RWPE1 (cell line): ENCODE measurements at places on chromosomes 3 and 15.
A peak's percentile ranks its signal among the peaks of the same experiment; 100 is the strongest.

DNA sequence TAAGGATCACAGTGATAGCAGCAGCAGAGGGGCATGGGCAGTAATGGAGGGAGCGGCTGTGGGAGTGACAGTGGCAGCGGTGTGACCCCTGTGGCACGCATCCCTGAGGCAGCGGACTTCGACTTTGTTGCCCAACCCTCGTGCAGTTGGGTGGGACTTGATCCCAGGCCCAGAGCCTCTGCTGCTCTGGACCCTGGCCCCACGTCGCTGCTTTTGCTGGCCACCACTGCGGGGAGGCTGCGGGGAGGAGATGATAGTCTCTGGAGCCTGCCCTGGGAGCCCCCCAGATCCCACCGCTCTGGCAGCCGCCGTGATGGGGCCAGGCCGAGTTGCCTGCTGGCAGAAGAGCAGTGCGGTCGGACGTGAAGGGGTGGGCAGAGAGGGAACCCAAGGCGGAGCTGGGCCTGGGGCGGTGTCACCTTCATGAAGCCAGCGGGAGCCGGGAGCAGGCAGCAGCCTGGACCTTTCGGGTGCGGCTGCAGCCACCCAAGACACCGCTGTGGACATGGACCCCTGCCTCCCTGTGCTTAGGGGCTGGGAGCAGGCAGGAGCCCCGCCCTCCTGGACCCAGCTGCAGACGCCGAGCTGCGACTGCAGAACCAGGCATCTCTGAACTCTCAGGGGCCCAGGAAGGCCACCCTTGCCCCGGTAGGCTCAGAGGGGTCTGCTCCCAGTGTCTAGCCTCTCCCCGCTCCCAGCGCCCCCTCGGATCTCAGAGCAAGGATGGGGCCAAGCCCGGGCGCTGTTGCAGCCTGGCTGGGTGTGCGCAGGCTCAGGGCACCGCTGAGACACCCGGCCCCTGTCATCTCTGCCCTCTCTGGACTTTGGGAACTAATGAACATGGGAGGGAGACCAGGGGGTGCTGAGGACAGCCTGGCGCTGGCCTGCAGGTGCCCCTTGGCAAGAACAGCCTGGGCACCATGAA lies 38.3 kb downstream of the COMMD2 start:
- no peak for DNase-seq

GRCh38 chr15:99343208-99343607 lies 91.9 kb downstream of the LRRC28 start:
- no peak for DNase-seq

- DNase-seq: peak; percentile 48
Observed at GRCh38 chr15:59369597-59369996, 3.1 kb downstream of the MYO1E start.

DNA sequence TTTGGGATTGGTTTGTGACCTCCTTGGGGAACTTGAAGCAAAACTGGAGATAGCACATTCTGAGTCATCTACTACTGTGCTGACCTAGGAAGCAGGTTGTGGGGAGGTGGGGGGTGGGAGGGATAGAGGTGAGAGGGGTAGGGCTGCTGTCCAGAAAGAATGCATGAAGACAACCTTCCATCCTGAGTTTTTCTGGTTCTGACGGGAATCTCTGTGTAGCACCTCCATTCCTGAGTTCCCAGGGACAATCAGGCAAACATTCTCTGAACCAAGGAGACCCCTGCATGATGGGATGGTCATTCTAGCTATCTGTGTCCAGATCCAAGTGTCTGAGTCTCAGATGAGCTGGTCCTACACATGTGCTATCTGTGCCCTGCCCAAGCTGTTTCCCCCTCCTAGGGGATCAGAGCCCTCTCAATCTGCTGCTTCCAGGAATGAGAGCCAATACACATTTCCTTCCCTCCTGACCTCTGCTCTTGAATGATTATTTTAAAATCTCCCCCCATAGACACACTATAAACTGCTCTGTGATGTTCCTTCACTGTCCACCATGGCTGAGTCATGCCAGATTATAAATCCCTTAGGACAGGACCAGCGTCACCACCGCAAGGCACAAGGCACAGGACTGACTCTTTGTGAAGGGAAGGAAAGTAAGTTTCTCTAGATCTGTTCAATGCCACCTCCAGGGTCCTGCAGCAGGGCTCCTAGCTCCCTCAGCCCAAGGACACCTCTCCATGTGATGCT lies 2.2 kb upstream of the CD276 start:
- no peak for DNase-seq

GRCh38 chr15:31382713-31383045 lies 56.0 kb downstream of the KLF13 start:
- DNase-seq: no peak

DNA sequence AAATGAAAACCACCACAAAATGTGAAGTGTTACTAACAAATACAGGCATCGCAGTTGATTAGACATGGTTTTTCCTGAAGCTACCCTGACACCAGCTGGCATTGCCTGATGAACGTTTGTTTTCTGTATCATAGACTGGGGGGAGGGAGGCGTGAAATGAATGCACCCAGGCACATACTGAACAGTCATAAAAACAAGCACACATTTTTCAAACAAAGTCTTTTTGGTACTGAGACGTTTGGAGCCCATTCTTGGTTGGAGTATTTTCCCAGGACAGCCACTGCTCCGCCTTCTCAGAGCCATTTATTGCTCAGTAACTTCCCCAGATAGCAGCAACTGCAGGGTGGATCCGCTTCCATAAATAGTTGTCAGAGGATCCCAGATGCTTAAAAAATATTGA lies 52.4 kb downstream of the KLF13 start:
- no peak for DNase-seq

- DNase-seq: no peak
Observed at GRCh38 chr3:57164217-57164656, 916 bp downstream of the IL17RD start.

DNA sequence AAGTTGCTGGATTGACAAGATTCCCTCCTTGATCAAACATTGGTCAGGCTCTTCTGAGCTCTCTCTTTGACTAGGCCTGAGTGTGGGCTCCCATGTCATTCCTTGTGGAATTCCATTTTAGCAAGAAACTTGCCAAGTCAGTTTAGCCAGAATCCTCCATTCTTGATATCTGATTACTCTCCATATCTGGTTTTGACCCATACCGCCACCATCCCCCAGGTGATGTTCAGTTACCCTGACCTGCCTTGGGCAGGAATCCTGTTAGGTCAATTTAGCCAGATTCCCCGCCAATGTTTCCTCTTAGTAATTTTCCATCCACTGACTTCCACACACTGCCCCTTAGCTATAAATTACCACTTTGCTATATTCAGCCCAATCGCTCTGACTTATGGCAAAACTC lies 1.0 kb upstream of the PCCB start:
- DNase-seq: no peak

- no peak for DNase-seq
Observed at GRCh38 chr3:277873-278272, 81.3 kb downstream of the CHL1 start.

- no peak for DNase-seq
Observed at GRCh38 chr3:58422756-58423325, 10.8 kb downstream of the PDHB start.

GRCh38 chr15:67855842-67856241 lies 16.0 kb upstream of the RNU6-1 start:
- no peak for DNase-seq

DNA sequence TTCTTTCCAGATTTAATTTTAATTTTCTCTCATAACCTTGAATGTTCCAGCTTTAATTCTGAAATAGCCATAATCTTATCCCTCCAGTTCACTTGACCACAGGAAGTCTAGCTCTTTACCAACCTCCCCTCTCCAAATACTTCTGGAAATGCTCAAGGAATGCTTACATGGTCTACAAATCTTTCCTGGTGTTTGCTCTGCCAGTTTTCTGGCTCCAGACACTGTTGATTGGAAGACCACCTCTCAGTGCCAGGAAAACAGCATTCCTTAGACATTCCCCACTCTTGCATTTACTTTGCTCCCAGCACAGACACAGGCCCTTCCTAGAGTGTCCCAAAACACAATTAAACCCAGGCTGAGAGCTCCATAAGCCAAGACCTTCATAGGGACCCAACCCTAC lies 98.6 kb downstream of the MESD start:
- DNase-seq: no peak

DNA sequence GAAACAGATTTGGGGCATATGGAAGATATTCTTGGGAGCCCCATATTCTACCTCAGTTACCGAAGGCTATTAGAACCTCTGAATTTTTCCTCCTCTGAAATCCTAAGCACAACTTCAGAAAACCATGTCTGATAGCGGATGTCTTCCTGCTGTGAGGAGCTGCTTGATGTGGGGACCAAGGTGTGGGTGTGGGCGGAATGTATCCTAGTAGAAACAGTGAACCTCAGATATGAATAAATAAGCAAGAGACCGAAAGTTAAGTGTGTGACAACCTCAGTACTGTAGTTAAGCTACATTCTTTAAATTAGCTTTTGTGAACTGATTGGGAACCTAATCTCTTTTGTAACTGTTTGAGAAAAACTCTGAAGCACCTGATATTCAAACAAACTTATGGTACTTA lies 46.9 kb downstream of the SENP2 start:
- DNase-seq: no peak

DNA sequence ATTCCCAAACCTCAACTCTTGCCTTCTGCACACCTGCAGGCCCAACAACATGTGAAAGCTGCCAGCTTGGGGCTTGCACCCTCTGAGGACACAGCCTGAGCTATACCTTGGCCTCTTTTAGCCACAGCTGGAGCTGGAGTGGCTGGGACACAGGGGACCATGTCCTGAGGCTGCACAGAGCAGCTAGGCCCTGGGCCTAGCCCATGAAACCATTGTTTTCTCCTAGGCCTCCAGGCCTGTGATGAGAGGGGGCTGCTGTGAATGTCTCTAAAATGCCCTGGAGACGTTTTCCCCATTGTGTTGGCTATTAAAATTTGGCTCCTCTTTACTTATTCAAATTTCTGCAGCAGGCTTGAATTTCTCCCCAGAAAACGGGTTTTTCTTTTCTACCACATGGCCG lies 7.2 kb downstream of the ZKSCAN7 start:
- DNase-seq: no peak

GRCh38 chr15:98330258-98330657 lies 318.1 kb upstream of the IGF1R start:
- DNase-seq: no peak

GRCh38 chr15:31283043-31283442 lies 43.6 kb upstream of the KLF13 start:
- DNase-seq: no peak

DNA sequence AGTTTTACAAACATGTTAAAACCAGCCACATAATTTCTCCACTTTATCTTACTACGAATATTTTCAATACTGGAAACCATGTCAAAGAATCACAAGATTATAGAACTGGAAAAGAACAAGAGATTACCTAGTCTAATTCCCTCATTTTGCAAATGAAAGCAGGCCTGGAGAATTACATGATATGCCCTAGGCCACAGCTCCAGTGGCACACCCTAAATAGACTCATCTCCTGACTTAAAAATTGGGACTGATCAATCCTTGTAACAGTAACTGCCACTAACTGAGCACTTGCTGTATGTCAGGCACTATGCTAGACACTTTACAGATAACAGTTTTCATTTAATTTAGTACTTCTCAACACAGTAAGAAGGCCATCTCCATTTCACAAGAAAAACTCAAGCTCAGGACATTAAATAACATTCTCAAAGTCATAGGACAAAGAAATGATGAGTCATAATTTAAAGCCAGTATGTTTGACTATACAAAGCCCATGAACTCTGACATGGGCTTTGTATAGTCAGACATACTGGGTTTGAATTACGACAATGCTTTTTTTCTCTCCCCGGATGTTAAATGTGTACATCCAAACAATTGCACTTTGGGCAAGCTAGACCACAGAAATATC lies 9.4 kb downstream of the IGSF11 start:
- no peak for DNase-seq

DNA sequence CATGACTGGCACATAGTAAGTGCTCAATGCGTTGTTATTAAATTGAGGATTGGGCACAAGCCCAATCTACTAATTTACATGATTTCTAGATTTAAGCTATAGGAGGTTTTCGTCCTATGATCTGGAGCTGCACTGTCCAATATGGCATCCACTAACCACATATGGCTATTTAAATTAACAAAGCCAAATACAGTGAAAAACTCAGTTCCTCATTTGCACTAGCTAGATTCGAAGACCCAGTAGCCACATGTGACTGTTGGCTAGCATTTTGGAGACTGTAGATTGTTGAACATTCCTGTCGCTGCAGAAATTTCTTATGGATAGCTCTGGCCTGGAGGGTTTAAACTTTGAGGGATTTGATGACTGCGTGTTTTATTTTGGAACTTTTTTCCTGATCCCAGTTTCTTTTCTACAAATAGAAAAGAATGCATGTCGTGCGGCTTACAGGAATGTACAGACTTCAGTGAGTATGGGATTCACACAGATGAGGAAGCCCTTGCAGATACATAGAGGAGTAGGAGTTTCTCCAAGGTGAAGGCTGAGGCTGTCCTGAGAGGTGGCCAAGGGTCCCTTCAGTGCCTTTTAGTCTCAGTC lies 82.8 kb downstream of the SLCO3A1 start:
- DNase-seq: no peak
